Hematopoietic multipotent progenitor cell treated with erythropoietin and hydrocortisone succinate and interleukin-3 and kit ligand, for 17 days (in vitro differentiated cells): ENCODE measurements at places on chromosomes 2 and 18.
A peak's percentile ranks its signal among the peaks of the same experiment; 100 is the strongest.

DNA sequence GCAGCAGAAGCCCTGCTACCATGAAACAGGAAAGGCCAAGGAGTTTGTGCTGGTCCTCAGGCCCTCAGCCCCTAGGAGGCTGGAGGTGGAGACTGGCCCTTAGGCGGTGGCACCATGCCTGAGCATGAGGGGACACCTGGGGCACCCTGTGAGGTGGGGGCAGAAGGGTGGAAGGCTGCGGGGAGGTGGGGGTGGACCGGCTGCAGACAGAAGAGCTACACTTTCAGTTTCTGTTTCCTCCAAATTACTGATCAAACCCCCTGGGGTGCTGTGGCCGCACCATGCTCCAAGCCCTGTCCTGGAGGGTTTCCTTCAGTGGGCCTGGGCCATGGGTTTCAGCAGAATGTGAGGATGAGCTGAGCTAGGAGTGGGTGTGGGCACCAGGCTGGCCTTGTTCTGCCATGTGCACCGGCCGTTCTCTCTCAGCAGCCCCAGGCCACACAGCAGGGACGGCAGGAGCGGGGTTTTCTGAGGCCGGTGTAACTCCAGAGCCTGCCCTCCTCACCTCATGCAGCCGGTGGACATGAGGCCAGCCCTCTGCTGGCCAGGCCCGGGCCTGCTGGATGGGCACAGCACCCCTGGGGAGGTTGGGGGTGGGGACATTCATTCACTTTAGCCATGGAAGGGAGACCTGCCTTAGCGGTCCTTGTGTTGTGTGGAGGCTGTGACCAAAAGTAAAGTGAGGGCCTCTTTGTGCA is 51.5 kb downstream of the PLEKHB2 start:
- no peak for DNase-seq

DNA sequence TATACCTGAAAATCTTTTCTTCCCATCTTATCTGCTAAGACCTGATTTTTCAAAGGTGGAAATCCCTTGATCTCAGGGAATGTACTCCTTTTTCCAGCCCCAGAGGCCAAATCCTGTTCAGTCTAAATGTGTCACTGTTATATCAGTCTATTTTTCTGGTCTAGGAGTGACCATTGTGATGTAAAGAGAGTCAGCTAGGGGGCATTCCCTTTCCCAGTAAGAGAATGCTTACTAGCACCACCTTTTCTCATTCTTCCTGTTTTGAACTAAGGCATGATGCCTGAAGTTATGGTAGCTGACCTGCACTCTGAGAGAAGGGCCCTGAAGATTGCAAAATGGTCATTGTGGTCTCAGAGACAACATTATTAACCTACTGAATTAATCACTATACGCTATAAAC is 124.1 kb upstream of the XIRP2 start:
- DNase-seq = no peak

- DNase-seq = no peak
Measured at GRCh38 chr2:189466046-189466445, 24.8 kb downstream of the WDR75 start.

DNA sequence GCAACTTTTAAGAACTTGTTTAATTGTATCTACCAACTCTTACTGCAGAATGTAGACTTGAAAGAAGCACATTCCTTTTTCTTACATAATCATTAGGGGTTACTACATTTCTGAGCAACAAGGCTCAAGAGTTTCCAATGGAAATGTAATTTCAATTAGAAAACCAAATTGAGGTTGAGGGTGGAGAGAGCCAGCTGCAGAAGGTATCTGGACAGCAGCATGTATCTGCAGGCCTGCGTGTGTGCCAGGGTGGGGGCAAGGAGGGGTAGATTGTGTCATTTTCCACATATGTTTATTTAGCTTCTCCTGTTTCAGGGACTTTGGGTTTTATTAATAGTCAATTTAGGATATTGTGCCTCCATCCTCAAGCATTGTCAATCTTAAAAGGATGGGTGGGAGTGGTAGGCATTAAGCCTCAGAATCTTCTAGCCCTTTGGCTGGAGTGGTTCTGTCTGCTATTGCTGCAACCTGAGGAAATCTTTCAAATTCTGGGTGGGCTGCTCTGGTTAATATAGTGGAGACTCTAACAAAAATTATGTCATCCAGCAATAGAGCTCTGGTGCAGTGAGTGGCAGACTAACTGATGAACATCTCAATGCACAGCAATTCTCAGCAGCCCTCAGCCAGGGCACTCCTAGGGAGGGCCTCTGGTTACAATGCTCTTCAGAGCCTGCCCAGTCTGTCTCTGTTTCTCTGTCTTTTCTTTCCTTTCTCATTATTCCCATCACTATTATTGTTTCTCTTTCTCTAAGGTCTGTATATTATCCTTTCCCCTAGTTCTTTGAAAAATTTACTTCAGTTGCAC is 151.4 kb downstream of the RPIA start:
- DNase-seq = no peak

GRCh38 chr18:41917181-41917580 is 37.9 kb upstream of the PIK3C3 start:
- DNase-seq = no peak

DNA sequence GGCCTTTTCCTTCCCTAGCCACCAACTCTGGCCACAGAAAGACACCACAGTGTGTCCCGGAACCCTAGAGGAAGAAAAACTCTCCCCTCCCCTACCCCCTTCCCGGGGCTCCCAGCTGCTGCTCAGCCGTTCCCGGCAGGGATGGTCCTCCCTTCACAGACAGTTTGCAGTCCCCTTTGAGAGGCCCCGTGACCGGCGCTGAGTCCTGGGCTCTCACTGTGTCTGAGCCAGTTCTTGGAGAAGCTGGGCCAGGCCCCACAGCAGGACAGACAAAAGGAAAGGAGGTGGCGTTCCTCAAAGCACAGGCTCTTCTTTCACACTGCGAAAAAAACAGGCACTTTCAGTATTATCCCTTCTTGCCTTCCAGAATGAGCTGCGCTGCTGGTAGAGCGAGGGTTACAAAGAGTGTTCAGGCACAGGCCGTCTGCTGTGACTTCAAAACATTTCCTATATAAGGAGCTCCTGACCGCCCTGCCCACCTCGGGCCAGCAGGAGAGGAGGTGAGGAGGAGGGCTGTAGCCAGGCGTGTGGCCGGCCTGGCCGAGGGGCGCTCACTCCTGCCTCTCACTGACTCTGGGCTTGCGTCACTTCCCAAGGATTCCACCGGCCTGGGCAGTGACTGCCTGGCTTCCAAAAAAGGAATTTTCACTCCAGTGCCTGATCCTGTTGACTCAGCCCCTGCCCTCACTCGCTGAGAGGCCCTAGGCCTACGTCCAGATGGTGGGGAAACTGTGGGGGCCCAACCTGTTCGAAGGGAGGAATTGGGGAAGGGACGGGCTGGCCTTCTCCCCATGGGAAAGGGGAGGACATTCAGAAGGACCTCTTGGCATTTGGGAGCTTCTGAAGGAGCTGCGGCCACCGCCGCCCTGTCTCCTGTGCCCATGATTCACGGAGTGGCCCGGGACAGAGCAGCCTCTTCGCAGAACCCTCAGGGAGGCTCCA is 24.9 kb downstream of the CIDEA start:
- no peak for DNase-seq

DNA sequence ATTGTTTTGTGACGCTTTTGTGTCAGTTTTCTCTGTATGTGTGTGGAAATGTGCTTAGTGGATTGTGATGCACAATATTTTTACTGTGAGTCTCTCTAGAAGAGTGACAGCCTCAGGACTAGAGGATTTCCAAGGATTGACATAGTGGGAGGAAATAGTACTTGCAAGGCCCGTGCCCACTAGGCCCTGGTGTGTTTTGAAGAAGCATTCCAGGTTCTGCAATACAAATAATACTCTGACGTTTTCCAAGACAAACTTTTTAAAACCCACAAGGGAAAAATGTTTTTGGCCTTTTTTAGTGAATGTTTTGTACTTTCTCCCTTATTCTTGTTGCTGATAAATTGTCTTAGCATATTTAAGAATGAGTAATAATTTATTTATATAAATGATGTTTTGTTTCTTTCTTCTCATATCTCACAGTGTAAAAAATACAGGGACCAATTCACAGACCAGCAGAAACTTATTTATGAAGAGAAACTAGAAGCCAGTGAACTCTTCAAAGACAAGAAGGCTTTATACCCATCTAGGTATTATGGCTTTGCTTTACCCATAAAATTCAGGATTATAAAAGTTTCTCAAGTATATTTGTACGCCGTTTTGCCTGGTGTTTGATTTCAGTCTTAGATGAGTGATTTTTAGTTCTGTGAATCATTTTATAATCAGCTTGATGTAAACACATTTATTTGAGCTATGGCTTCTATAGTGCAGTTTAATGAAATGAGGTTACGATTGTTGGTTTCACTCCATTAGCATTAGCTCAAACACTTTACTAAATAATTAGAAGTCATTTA is 165.6 kb downstream of the MYO1B start:
- no peak for DNase-seq

DNA sequence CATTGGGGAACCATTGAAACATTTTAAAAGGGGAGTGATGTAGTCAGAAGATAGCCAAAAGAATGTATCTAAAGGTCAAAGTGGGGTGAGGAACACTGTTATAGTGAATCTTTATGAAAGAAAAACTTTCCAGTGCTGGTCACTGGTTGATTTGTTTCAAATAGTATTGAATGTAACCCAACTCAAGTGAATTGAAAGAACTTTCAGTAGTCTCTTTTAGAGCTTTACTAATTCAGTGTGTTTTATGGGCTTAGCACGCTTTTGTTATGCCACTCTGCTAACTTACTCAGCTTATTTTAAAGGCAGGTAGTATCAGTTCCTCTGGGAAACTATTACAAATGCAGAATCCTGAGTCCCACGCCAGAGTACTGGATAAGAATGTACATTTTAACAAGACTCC is 57.3 kb downstream of the GTF2A1L start:
- no peak for DNase-seq

DNA sequence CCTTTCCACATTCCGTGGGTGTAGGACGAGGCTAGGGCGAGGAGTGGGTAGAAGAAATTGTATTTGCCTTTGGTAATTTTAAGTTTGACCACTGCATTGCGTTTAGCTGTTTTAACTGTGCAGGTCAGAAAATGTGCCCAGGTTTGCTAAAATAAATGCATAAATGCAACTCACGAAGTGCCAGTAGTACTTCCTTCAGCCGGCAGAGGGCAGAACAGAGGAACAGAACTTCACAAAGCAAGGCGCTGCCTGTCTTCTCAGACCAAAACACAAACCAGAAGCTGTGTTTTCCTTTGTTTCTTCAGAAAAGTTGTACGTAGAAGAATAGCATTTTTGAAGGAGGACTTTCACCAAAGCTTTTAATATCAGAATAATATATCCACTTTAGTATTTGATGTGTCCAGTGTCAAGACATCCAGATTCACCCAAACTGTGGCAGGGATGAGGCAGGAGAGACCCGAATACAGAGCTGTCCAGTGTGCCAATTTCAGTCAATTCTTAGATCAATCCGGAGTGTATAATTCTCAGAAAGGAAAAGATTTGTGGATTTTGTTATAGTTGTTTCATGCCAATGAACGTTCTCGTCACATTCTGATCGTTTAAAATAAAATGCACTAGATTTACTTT is 348.6 kb downstream of the DLGAP1 start:
- DNase-seq = peak; percentile 33

- no peak for DNase-seq
Measured at GRCh38 chr2:38113981-38114708, 38.2 kb upstream of the CYP1B1 start.

- DNase-seq = peak; percentile 68
Measured at GRCh38 chr2:60998628-60999545, 18.6 kb upstream of the PEX13 start.

DNA sequence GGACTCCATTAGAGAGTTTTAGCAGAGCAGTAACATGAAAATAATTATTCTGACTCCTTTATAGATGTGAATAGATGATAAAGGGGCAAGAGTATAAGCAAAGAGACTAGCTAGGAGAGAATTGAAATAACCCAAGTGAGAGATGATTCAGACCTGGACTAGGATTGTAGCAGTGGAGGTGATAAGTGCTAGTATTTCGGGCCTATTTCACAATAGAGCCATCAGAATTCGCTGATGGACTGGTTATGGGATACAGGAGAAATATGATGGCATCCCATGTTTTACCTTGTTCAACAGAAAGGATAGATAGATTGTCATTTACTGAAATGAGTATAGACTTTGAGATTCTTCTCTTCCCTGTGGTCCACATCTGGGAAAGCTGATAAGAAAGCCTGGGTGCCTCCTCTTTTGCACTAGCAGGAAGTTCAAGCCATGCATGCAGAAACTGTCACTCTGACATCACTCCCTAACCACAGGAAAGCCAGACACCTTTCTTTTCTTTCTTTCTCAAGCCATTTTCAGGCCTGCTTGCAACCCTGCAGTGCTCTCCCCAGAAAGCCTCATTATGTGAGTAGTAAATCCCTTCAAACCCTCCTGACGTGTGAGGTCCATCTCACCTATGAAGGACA is 25.3 kb downstream of the DYNAP start:
- no peak for DNase-seq

GRCh38 chr2:180971811-180972210 is 8.6 kb upstream of the UBE2E3 start:
- no peak for DNase-seq

- no peak for DNase-seq
Measured at GRCh38 chr2:122886479-122887145, 1131.2 kb downstream of the TSN start.

DNA sequence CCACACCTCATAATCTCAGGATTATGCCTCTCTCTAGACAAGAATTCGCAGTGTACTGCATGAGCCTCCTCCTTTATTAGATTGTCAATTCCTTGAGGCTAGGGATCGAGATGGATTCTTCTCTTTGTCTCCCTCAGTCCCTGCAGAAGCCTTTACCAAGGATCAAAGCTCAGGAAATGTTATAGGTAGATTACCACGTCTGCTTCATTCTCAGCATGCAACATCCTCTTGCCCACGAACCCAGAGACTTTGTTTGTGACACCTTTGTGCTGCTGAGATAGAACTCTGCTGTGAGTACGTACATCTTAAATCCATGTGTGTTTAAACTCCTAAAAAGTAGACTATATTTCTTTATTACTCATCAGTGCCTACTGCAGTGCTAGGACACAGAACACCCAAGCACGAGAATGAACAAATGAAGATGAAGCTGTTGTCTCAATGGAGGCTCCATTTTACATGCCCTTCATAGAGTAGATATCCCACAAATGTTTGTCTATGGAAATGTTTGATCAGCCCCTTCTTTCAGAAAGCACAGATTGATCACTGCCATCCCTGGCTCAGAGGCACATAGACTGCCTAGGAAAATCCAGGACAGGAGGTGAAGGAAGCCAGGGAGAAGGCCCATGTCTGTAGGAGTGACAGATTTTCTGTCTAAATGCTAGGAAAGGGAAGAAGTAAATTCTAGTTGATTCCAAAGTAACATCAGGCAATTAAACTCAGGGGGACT is 98.8 kb upstream of the KLHL29 start:
- no peak for DNase-seq

DNA sequence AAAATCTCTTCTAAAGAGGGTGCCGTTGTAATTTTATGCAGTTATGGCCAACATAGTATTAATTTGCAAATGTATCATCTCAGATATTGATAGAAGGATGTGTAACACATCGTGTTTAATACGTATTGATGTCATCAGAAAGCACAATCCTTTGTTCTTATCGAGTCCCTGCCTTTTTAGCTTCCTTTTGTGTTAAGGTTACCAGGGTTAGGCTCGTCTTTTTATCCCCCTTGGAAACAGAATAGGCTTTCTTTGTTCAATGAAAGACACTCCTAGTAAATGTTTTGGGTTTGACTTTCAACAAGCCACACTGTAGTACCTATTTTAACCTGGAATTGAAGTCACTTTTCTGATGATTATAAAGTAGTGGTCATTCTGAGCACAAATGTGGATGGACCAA is 136.2 kb downstream of the WDR7 start:
- no peak for DNase-seq

- DNase-seq = no peak
Measured at GRCh38 chr2:173151671-173152401, 76.2 kb downstream of the MAP3K20 start.
